ENCODE measurements at places on chromosomes 13 and 19.

DNA sequence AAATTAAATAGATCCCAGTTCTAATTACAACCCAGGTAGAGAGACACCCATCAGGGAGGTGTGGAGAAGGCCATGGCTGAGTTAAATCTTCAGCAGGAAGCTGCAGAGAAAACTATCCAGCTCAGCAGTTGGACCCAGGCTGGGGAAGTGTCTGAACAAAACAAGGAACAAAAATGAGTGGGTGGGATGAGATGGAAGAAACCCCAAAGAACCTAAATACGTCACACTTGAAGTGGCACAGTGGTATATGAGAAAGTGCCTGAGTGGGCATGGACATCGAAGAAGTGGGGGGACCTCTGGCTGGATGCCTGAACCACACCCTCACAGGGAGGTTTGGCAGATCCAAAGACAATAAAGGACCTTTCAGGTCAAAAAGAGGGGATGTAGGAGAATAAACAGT lies 3.5 kb upstream of the EPHX3 start:
- DNase-seq, result no peak

- DNase-seq, result no peak
Observed at GRCh38 chr13:40483601-40484000, 182.8 kb downstream of the FOXO1 start.

DNA sequence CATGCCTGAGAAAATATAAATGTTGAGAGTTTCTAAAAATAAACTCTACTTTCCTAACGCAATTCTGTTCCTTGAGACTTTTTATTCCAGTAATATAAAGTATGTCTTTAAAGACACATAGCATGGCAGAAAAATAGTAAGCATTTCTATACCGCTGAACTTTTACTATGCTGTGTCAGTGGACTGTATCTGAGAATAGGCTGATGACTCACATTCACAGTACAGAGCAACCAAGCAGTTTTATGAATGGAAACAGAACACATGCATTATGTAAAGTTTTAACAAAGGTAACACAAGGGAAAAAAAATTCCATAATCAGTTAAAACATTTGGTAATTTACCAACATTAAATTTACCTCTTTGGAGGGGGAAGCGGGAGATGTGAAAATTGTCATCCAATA lies 38.4 kb downstream of the ZDHHC20 start:
- DNase-seq, result no peak

- DNase-seq, result no peak
Observed at GRCh38 chr19:18737954-18738351, 53.2 kb downstream of the COMP start.

- DNase-seq, result no peak
Observed at GRCh38 chr13:43331672-43332071, 308.3 kb downstream of the DNAJC15 start.
